Stimulated activated CD8-positive, alpha-beta memory T cell treated with anti-CD3 and anti-CD28 coated beads, Interleukin-4, amount 100 ng/mL, for 4 hours (primary cell): ENCODE measurements at places on chromosomes 11 and 22.

DNA sequence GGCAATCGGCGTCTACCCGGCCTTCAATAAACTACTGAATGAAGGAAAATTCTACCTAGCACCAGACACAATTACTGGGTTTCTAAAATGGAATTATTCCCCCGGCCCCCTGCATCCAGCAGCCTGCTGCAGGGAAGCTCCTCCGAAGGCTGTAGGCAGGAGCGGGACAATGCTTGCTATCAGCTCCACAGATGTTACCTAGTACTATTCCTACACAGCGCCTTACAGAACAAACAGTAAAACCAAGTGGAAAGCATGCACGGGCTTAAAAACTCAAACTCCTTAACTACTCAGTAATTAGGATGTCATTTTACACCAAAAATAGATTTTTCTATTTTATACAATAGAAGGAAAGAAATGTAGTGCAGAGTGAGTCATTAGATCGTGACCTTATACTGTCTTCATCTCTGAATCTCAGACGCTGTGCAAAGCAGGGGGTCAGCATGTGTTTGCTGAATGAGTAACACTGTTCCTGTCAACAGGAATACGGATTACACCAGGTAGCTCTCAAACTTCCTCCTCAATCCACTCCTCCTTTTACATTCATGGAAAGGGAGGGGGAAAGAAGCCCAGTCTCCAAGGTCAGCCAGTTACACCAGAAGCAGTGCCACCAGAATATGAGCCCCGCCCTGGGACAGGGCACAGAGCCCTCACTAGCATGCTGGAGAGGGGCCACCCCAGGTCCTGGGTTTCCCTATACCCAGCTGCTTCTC lies 74.9 kb downstream of the PACSIN2 start:
- no peak for DNase-seq

GRCh38 chr11:76598426-76598839 lies 72.1 kb downstream of the LRRC32 start:
- no peak for DNase-seq

DNA sequence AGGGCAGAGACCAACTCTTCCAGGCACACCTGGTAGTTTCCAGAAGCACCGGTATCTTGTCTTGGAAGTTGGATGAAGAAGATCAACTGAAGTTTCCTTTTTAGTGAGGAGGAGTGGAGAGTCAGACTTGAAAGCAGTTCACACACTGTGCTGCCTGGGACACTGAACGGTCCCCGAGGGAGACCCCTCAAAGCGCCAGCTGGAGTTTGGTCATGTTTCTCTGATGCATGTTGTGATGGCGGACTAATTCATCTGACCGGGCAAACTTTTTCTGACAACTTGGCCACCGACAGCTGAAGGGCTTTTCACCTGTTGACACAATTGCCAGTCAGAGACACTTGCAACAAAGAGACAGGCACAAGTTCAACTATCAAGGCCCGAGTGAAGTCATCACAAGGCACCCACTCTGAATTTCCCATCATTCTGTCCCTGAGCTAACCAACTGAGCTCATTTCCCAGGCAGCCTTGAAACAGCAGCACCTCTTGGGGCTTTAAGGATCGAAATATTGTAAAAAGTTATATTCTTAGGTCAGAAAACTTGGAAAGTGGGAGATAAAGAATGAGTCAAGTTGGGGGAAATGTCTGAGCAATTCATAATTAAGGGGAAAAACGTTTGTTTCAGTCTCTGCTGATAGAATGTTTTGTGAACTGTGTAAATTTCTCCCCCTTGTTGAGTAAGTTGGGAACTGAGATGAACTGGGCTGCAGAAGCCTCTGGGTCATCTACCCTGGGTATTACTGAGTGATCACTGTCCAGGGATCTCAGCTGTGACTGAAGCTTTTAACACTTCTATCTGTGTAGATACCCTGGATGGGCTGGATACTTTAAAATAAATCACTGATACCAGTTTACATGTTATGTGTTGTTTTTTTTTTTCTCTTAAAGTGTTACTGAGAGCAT lies 46.2 kb downstream of the WT1 start:
- DNase-seq, result no peak

DNA sequence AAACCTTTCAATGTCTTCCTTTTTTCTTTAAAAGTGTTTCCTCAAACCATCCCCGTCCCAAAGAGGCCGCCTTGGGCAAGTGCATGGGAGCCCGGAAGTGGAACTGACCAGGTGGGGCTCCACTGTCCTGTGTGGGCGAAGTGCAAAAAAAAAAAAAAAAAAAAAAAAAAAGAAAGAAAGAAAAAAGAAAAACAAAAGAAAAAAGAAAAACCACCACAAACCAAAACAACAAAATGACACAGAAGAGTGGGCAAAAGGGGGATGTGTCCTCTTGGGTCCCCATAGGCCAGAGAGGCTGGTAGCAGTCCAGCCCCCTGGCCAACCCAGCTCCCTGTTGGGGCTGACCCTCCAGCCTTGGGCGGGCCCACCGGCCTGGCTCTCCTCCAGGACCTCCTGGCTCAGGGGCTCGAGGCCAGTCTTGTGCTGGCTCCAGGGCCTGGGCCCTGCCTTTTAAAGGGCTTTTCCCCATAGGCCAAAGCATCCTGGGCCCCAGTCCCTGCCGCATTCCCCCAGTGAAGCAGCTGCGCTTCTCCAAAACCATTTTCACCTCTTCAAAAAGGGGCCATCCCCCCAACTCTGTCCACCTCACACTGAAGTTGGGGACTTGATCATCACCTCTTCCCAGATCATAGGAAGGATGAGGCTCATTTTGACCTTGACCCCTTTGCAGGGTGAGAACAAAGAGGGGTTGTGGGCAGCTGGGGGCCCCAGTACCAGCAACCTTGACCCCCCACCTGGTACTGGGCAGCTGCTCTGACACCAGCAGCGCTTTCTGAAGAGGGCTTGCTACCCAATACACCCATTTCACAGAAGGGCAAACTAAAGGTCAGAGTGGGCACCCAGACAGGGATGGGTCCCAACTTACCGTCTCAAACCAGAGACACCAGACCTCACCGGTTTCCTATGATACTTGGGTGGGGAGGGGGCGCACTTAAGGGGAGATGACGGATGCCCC lies 9.4 kb downstream of the CBX6 start:
- DNase-seq, result no peak

- no peak for DNase-seq
Measured at GRCh38 chr22:38704654-38705234, 1.0 kb upstream of the GTPBP1 start.

DNA sequence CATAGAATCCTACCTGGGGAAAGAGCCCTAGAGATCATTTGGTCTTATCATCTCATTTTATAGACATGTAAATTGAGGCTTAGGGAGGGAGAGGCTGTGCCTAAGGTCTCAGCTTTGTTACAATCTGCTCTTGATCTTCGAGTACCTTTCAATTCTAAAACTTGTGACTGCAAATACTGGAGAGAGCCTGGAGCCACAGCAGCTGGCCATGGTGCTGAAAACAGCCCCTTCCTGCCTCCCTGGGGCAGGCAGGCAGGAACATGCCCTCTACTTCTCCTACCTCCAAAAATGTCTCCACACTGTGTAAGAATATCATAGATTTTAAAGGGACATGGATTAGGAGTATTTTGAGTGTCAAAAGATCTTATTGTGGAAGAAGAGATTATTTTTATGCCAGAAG lies 52.2 kb downstream of the C22orf42 start:
- DNase-seq, result no peak

DNA sequence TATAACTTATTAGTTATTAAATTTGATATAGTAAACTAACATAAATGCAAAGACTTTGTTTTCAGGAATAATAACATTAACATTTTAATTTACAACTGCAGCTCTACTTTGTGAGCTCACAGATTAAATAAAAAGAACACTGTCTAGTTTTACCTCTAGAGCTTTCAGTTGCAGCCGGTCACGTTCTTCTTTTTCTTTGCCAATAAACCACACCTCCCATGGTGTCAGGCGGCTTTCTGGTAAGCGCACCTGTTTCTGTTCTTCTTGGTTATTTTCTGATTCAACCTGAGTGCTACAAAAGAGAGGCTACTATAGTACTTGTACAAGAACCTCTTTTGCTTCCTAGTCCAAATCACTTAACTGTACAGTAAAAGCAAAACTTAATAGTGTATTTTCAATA lies 5.8 kb downstream of the CCDC34 start:
- DNase-seq, result no peak
